ENCODE measurements at places on chromosomes 2 and 18. TPM values are rescaled to one million over a fixed set of nuclear protein-coding genes. Genes with fewer than 3 reads are reported as not detected.

Gene RAX
- total RNA-seq: not detected

Gene SESTD1
- 22.7 TPM for total RNA-seq

Gene RAB6C
- total RNA-seq: not detected

Gene DOK6
- total RNA-seq: not detected

Gene ERBB4
- not detected for total RNA-seq

Gene ALPI
- total RNA-seq: not detected

Gene PIKFYVE
- 9.0 TPM for total RNA-seq

Gene ACVR1C
- not detected for total RNA-seq

Gene SCG2
- total RNA-seq: 1.1 TPM

Gene HOXD8
- total RNA-seq: 5.9 TPM

Gene PLEKHH2
- total RNA-seq: 0.92 TPM

Gene TMEM17
- 5.7 TPM for total RNA-seq

Gene MEP1B
- total RNA-seq: 0.15 TPM

Gene C2orf78
- total RNA-seq: not detected

Gene AMER3
- not detected for total RNA-seq

Gene PDE11A
- 0.40 TPM for total RNA-seq

Gene HRH4
- total RNA-seq: not detected

Gene SPEG
- total RNA-seq: 6.7 TPM

Gene PRKAG3
- total RNA-seq: not detected

Gene SLC30A3
- total RNA-seq: 4.8 TPM

Gene IL1RL1
- total RNA-seq: 1.1 TPM

Gene MC2R
- not detected for total RNA-seq

Gene DYNAP
- total RNA-seq: not detected

Gene CNRIP1
- 2.9 TPM for total RNA-seq

Gene HOXD1
- total RNA-seq: 0.28 TPM

Gene ANO7
- 2.1 TPM for total RNA-seq

Gene SEMA4C
- 21.6 TPM for total RNA-seq

Gene HAAO
- not detected for total RNA-seq

Gene UGT1A8
- not detected for total RNA-seq

Gene RANBP2
- 24.9 TPM for total RNA-seq

Gene CACNB4
- total RNA-seq: 0.10 TPM

Gene CERKL
- total RNA-seq: 0.30 TPM

Gene CCDC178
- not detected for total RNA-seq

Gene FBXO48
- 0.71 TPM for total RNA-seq

Gene GBX2
- total RNA-seq: 4.1 TPM

Gene REL
- 2.7 TPM for total RNA-seq

Gene EEF1B2
- 998 TPM for total RNA-seq

Measured in A549 treated with DMSO at 1 μM for 4 hours (cell line).